ENCODE measurements at places on chromosomes 5 and 9. TPM values are rescaled to one million over a fixed set of nuclear protein-coding genes. Genes with fewer than 3 reads are reported as not detected.

Gene KIF24
- total RNA-seq = 5.2 TPM

Gene RAB3C
- not detected for total RNA-seq

- no peak for DNase-seq
Observed at GRCh38 chr5:26192486-26192885, 845.9 kb downstream of the CDH9 start.

Gene ACTBL2
- total RNA-seq = 2.2 TPM

GRCh38 chr5:40676613-40677343 lies 2.9 kb upstream of the PTGER4 start:
- no peak for DNase-seq

Gene SNX18
- 14.9 TPM for total RNA-seq

GRCh38 chr9:124016175-124017050 lies 4.8 kb downstream of the LHX2 start:
- no peak for DNase-seq

Gene RMRP
- total RNA-seq = 10,636 TPM

DNA sequence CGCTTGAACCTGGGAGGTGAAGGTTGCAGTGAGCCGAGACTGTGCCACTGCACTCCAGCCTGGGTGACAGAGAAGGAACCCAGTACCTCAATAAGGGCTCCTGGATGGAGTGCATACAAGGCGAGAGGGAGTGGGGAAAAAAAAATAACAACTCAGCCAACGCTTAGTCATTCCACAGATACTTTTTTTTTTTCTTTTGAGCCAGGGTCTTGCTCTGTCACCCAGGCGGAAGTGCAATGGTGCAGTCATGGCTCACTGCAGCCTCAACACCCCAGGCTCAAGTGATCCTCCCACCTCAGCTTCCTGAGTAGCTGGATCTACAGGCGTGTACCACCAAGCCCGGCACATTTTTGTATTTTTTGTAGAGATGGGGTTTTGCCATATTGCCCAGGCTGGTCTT lies 59.5 kb upstream of the GGTA1 start:
- no peak for DNase-seq

Gene RNF183
- total RNA-seq = not detected

DNA sequence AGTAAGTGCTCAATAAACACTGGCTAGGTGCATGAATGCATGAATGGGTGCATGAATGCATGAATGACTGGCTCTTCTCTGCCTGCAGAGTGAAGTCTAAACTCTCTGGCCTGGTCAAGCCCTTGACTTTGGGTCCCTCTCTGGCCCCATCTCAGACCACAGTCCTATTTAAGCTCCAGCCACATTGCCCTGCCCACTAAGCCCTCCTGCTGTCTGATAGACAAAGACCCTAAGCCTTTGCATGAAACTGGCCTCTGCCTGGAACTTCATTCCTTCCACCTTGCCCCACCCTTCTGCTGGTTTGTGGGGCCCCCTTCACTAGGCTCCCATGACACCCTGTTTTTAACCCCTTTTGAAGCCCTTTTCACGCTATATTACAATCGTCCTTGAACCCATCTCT lies 202.4 kb downstream of the TTLL11 start:
- no peak for DNase-seq

- DNase-seq = no peak
Observed at GRCh38 chr5:133514456-133514855, 97.9 kb downstream of the FSTL4 start.

DNA sequence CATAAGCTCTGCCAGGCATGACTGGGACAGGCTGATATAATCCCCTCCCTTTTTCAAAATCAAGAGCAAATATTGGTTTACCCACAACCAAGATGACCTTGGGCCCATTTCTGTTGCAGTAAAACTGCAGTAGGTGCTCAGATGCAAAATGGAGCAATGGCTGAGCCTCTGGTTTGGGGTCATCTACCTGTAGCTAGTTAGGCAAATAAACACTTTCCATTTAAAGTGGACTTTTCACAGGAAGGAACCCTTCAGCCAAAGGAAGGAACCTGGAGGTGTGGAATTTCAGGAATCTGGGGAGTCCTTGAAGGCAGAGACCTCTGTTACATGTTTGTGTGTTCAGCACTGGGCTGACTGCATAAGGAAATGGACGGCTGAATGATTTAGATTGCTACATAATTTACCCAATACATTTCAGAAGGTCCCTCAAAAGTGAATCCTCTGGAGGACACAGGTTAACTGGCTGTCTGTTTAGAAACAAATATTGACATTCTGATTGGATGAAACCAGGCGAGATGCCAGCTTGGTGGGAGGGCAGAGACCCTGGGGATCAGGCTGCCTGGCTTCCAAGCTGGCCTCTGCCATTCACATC lies 170.1 kb upstream of the ZNF618 start:
- DNase-seq = peak; percentile 18

Gene EMB
- 4.3 TPM for total RNA-seq

DNA sequence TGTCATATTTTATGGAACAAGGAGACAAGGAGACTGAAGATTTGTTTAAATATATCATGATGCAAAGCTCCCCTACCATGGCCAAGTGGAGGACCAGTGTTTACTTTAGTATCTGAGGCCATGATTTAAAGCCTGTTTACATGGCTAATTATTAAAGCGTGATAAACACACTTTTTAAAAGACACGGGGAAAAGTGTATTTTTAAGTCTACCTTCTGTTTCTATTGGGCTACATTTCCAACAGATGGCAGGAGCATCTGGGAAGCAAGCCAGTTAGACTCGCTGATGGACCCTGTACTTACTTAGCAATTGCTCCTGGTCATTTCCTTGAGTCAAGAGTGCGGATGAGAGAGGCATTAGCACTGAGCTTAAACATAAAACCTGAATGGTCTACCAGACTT lies 480.3 kb upstream of the SEMA6A start:
- DNase-seq = no peak

Gene PTGR1
- 82.3 TPM for total RNA-seq

Gene SLC6A18
- total RNA-seq = not detected

- no peak for DNase-seq
Observed at GRCh38 chr5:127854520-127854919, 151.3 kb downstream of the CCDC192 start.

DNA sequence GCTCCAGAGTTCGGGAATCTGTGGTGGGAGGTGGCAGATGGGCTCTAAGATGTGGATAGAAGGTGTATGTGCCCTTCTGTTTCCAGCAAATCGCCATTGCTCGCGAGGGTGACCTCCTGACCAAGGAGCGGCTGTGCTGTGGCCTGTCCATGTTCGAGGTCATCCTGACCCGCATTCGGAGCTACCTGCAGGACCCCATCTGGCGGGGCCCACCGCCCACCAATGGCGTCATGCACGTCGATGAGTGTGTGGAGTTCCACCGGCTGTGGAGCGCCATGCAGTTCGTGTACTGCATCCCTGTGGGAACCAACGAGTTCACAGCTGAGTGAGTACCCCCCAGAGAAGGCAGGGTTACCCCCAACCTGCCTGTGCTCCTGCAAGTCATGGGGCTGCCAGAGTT lies 70.9 kb upstream of the NIPAL4 start:
- no peak for DNase-seq

Gene LMX1B
- 0.52 TPM for total RNA-seq

Gene ZNF462
- 8.8 TPM for total RNA-seq

Gene SPINK7
- not detected for total RNA-seq

GRCh38 chr5:147708708-147709107 lies 73.8 kb downstream of the JAKMIP2 start:
- DNase-seq = no peak

Gene C1QTNF3
- total RNA-seq = 0.36 TPM

GRCh38 chr5:142091012-142091411 lies 17.6 kb upstream of the NDFIP1 start:
- no peak for DNase-seq

DNA sequence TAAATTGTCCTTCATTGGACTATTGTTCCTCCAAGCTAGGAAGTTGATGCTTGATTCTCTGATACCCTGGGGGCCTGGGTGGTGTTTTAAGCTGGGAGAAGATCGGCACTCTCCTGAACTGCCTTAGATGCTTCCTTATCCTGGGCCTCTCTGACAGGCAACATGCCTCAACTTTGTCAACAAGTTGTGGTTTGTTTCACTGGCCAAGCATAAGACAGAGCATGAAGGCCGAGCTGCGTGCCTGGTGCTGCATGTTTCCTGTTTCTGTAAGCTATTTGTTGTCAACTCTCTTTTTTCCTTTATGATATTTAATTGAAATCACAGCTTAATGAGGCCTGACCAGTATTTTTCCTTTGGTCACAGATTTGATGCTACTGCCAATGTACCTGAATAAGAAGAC lies 187.6 kb upstream of the TNC start:
- DNase-seq = no peak

Gene PNPLA7
- under 0.01 TPM for total RNA-seq

- DNase-seq = no peak
Observed at GRCh38 chr5:170273968-170274710, 23.4 kb downstream of the LCP2 start.

DNA sequence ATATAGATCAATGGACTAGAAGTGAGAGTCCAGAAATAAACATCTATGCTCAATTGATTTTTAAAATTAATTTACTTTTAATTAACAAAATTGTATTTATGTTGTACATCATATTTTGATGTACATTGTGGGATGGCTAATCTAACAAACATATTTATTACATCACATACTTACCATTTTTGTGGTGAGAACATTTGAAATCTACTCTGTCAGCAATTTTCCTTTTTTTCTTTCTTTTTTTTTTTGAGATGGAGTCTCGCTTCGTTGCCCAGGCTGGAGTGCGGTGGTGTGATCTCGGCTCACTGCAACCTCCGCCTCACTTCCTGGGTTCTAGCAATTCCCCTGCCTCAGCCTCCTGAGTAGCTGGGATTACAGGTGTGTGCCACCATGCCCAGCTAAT lies 32.4 kb upstream of the SHB start:
- no peak for DNase-seq

- no peak for DNase-seq
Observed at GRCh38 chr9:135320331-135320730, 159.3 kb upstream of the PPP1R26 start.

- DNase-seq = no peak
Observed at GRCh38 chr5:87282269-87282668, 14.6 kb downstream of the RASA1 start.

Gene NTRK2
- total RNA-seq = 0.46 TPM

- DNase-seq = no peak
Observed at GRCh38 chr5:134549714-134550113, 24.2 kb downstream of the JADE2 start.

Gene ICE1
- 19.1 TPM for total RNA-seq

GRCh38 chr9:21455320-21455719 lies 15.1 kb downstream of the IFNA1 start:
- no peak for DNase-seq

- no peak for DNase-seq
Observed at GRCh38 chr5:111453747-111454146, 58.6 kb downstream of the STARD4 start.

Gene SPATA31C1
- 0.14 TPM for total RNA-seq

DNA sequence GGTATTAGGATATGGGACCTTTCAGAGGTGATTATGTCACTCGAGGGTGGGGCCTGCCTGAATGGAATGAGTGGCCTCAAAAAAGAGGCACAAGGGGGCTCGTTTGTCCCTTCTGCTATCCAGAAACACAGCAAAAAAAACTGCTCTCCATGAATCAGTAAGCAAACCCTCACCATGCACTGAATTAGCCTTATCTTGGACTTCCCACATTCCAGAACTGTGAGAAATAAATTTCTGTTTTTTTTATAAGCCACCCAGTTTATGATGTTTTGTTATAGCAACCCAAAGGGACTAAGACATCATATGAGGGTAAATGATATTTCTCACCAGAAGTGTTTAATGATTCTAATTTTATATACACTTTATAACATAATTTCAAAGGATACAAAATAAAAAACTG lies 476.6 kb upstream of the EDIL3 start:
- DNase-seq = no peak
